Activated CD4-positive, alpha-beta T cell treated with anti-CD3 and anti-CD28 coated beads for 4 hours (primary cell): ENCODE measurements at places on chromosomes 1 and 21.

GRCh38 chr1:230105754-230106625 is 39.0 kb downstream of the GALNT2 start:
- no peak for DNase-seq

DNA sequence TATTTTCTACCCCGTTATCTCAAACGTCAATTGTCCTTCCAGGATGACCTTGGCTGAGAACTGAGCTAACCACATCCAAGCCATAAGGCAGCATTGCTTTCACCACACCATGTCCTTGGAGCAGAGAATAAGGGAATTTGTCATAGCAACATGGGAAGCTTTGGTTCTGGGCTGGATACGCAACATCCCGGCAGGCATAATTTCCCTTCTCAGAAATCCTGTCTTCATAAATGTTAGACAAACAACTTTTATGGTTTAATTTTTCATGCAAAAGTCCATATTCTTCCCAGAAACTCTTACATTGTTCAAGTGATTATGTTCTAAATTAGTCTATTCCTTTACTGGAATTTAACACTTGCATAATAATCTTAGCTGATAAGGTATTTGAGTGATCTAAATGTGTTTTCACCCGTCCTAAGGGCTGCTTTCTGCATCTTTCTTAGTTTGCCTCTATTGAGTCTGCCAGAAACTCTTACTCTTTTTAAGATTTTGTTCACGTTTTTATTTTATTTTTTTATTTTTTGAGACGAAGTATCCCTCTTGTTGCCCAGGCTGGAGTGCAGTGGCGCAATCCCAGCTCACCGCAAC is 51.8 kb downstream of the KCNJ15 start:
- no peak for DNase-seq

DNA sequence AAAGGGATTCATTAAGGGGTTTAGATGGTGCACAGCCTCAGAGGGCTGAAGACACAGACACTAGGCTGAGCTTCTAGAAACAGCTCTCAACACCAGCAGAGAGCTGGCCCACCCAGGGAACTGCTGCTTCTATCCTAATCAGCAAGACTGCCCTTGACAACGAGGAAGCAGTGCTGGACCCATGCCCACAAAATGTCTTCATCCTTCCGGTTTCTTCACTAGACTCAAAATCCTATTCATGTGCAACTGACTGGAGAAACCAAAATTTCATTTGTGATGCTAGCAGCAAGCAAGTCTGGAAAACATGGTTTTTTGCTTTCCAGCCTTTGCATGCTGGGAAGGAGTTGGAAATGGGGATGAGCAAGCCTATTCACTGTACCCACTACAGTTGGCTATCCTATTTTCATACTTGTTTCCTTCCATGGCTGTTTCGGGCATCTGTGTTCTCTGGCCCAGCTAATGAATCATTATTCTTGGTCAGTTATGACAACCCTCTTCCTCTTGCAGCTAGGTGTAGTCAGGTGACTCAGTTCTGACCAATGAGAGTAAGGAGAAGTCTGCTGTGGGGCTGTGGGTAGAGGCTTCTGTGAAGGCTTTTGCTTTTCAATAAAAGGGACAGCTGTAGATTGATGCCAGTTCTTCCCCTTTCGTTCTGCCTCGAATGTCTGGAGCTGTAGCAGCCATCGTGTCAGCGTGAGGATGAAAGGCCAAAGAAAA is 14.6 kb upstream of the TMEM61 start:
- DNase-seq = no peak

DNA sequence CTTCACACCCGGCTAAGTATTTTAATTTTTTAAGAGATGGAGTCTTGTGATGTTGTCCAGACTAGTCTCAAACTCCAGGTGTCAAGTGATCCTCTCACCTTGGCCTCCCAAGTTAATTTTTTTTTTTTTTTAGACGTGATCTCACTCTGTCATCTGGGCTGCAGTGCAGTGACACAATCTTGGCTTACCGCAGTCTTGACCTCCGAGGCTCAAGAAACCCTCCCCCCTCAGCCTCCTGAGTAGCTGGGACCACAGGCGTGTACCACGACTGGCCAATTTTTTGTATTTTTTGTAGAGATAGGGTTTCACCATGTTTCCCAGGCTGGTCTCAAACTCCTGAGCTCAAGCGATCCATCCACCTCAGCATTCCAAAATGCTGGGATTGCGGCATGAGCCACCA is 11.7 kb upstream of the IFNLR1 start:
- no peak for DNase-seq

- DNase-seq = no peak
Observed at GRCh38 chr1:70586046-70586445, 175.0 kb downstream of the CTH start.
